ENCODE measurements at places on chromosomes 1 and 21.

DNA sequence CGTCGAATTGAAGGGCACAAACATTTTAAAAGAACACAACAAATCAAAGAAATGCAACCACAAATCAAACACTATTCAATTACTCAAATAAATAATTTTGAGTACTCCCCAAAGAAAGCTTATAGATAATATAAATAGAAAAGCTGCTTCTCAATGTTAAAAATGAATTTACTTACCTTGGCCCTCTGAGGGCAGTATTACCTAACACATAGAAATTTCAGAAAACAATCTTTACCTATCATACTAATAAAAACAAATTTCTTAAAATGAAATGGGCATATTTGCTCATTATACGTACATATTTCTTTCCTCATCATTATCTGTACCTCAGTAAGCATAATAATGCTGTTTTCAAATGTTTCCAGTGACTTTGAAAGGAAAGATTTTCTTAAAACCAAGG, 141.8 kb downstream of the AKT3 start:
- DNase-seq, result no peak

DNA sequence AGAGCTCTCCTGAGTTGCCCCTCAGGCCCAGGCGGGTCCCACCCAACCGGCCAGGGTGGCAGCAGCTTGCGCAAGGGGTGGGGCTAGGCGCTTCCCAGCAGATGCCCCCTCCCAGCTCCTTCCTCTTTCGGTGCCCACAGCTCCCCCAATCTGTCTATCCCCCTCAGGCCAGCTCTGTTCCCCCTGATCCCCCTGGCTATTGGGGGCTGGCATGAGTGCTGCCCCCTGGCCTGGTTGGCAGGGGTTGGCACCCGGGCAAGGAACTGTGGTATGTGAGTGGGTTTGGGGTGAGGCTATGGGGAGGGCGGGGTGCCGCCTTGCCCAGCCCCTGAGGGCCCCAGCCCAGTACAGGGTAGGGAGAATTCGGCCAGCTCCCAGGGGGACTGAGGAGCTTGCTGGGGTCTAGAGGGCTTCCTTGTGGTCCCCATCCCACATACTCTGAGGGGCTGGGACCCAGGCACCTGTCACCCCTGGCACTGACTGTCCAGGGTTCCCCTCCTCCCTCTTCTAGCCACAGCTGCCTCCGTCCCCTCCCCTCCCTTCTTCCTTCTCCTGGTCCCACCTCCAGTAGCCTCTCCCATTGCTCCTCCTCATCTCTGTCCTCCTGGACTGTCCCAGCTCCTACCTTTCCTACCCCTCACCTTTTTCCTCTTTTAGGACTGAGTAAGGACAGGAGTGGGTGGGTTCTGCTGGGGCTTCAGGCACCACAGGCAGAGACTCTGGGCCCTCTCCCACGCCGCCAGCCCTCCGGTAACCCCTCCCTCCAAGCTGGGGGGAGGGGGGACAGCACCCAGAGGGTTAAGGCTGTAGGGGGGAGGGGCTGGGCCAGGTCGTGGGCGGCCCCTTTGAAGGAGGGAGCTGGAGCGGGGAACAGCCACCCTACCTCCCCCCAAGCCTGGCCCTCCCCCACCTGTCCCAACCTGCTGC, 5.7 kb downstream of the ZBTB7B start:
- no peak for DNase-seq

DNA sequence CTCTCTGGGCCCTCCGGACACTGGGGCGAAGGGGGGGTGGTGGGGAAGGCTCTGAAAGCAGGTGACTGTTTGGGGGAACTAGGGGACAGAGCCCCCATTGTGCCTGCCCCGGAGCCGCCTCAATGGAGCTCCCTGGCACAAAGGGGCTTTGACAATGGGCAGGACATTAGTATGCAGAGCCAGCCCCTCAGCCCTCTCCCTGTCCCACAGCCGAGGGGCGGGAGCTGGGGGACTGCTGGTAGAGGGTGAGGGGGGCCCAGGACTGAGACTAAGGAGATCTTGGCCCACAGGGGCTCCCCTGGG, 7.8 kb downstream of the KCNJ10 start:
- DNase-seq, result no peak

DNA sequence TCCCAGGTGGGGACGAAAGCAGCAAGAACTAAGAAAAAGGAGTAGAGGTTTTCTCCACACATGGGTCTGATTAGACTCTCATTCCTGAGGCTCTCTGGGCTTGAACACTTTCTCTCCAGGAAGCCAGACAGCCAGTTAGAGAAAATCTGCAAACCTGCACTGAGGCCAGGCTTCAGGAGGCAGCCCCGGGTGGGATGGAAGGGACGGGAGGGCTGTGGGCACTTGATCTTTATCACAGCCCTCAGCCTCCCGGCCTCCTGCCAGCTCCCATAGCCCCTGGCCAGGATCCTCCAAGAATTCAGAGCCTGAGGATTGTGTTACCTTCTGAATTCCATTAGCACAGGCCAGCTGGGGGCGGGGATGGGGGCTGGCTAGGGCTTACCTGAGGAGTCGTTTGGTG, 40.1 kb downstream of the SERTAD4 start:
- DNase-seq, result no peak

DNA sequence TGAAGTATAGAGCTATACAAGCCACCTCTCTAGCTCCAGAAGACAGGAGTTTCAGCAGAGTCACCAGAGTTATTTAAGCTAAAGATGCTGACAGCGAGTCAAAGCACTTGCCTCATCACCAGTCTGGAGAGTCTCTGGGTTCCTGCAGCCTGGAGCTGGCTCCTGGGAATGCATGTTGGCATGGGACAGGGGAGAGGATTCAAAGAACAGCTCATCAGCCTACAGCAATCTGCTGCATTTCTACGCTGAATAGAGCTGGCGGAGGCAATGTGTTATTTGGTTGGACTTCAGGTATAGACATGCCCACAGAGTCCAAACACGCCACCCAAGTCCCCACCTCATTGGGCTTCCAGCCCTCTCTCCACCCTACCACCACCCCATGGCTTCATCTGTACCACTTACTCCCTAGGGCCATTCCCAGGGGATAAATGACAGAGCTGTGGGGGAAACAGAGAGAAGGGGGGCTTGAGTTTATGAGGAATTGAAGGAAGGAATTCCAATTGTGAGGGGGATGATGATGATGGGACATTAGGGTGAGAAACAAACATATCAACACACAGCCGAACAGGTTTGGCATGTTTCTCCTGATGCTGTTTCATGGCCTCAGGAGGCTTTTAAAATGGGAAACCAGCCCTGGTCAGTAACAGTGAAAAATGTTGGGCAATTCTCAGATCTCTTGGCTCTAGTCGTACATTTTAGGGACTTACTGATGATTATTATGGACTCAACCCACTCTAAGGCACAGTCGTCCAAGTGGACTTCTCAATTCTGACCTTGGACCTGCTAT, 58.4 kb downstream of the PLEKHA6 start:
- no peak for DNase-seq

DNA sequence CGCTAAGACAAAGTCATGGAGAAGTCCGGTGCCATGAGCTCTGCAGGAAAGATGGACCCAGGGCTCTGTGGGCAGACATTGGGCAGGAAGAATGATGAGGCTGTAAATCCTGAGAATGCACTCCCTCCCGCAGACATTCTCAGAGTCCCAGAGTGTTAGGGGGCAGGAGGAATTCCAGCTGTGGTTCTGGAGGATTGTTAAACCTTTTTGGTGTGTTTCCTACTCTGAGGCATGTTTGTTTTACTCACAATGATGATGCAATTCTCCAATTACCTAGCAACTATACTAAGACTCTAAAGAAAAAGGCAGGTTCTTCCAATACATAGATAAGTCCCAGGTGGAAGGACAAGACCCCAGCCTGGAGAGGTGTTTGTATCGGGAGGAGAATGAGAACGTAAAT, 2.8 kb upstream of the CAPN9 start:
- no peak for DNase-seq

GRCh38 chr1:43617668-43618067, 32.3 kb upstream of the KDM4A start:
- DNase-seq, result no peak

DNA sequence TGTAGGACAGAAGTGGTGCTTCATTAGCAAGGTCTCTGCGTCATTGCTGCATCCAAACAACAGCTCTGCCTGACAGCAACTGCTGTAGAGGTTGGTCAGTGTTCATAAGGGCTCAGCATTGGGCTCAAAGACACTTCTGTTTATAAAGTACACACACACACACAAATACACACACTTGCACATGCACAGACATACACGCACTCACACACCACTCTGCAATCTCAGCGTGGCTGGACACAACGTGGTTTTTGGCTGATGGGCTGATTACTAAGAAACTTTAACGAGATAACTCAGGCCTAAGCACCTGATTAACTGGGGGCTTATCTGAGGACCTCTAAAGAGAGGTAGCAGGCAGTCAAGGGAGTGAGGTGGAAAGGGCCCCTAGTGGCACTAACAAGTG, 20.4 kb downstream of the CAMK1G start:
- no peak for DNase-seq

DNA sequence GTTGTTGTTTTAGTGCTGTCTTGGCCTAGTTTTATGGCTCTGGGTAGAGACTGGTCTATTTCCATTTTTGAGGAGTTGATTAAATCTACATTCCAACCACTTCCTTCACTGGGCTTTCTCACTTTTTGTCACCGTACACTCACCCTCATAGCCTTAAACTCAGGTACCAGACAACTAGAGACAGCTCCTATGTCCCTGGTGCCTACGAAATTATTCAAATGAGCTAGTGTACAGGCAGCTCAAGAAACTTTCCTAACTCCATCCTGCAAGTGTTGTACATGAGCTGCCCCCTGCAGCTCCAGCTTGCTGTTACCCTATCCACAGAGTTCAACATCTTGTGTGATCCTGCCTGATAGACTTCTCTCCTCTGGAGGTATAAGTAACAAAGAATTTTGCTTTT, 704.8 kb upstream of the RGS18 start:
- DNase-seq, result no peak

All from activated CD8-positive, alpha-beta memory T cell treated with anti-CD3 and anti-CD28 coated beads, Interleukin-2, amount 50 U/mL, for 4 hours (primary cell).